ENCODE measurements at places on chromosomes 2 and 18.

DNA sequence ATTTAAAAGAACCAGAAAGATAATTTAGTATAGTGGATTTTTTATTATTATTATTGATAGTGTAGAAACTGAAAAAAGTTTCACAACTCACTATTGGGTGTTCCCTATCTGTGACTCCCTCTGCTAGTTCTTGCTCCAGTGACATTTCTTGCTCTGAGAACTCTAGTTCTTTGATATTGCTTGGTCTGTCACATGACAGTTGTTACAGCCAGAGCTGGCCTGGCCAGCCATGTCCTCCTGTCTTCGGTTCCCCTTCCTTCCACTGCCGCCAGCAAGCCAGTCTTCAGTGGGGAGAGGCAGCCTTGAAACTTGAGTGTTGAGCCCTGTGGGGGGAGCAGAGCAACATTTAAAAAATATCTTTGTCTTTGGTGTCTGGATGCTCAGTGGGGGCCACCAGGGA, 7.6 kb upstream of the THOC1 start:
- no peak for DNase-seq

DNA sequence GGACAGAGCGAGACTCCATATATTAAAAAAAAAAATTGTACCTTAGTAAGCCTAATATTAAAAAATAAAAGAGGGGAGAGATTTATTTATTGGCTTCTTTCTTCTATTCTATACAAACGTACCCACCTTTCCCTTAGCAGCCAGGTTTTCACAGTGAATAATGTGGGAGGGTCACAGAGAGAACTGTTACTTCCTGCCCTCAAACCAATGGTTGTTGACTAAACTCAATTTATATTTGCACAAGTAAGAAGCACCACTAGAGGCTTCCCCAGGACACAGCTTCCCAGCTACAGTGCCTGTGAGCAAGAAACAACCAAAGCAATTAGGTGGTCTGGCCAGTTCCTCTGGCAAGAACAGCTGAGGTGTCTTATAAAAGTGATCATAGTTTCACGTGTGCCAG, 28.9 kb upstream of the GALR1 start:
- DNase-seq, result no peak

DNA sequence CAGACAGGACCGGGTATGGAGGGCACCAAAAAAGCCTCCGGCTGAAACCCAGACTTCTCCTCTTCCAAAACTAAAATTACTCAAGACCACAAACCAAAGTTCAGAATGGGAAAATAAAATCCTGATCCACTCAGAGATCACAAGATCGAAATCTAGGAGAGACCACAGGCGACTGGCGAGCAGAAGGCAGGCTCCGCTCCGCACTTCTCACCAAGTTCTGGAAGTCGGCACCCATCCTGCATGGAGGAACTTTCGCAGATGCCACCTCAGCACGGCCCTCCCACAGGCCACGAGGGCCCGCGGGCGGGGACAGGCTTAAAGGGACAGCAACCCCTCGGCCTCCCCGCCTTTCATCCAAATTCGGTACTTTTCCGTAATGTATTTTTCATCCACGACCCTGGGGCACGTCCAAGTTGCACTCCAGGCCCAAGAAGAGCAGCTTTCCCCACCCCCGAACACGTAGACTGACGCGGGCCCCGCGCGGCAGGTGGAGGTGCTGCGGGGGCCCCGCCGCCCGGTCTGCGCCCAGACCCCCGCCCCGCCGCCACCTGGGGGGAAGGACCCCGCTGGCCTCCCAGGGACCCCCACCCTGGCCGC, 43.7 kb downstream of the HDLBP start:
- DNase-seq, result no peak

DNA sequence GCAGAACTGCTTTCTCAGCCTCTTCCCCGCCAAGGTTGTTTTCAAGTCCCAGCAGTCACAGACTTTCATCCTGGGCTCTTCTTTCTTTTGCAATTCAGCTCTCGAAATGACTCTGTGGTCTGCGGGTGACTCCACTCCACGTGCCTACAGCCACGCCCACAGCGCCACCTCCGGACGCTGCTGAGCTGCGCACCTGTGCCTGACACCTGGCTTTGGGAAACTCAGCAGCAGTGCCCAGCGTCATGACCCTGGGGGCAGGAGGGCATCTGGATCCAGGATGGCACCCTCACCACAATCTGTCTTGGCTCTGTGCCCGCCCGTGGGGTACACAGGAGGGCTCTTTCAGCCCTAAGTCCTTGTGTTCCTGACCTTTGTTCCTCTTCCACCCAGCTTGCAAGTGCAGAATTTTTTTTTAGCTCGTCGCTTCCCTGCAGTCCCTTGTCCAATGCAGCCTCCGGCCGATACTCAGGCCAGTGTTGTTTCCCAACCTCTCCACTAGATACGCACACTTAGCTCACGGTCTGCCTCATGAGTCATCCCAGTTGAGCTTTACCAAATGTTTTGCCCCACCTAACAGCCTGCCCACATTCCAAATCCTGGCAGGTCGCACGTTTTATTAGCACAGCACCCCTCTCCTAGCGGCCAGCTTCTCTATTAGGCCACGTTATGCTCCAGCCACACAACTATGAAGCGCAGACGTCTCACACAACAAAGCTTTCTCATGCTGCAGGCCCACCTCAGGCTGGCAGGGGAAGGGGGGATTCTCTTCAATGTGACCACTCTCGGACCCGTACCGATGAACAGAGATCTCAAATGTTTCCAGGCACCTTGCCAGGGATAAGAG, 6.5 kb upstream of the CAPN10 start:
- no peak for DNase-seq

DNA sequence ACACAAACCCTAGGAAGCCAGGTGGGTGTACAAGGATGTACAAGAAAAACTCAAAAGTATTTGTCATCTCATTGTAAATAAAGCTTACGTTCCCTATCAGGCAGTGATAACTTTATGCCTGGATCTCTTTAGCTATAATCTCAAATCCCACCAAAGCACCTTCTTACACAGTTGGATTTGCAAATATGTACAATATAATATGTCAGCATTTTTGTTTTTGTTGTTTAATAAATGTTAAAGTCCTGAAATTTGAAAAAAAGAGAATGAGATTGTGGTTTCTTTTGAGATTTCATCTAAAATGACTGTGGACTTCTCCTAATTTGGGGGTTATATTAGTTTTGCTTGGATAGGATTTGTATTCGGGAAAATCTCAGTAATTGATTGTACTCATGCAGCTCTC, 81.9 kb downstream of the LRRTM1 start:
- no peak for DNase-seq

DNA sequence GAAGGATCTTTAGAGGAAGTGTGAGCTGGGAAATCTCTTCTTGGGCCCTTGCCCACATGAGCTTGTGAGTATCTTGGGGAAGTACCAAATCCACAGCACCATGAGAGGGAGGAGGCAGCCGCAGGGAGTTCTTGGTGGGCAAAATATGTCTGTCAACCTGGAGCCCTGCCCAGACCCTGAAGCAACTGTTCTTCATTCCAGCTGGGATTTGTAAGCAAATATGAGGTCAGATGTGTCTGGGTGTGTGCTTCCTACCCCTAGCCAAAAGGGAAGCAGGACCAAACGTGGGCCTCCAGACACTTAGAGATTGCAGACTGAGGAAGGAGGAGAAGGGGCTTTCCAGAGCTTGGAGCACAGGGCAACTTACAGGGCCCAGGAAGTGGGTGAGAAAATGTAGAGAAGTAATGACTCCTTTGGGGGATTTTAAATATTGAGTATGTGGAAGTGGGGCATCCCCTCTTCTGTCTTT, 41.9 kb downstream of the TMEM247 start:
- no peak for DNase-seq

DNA sequence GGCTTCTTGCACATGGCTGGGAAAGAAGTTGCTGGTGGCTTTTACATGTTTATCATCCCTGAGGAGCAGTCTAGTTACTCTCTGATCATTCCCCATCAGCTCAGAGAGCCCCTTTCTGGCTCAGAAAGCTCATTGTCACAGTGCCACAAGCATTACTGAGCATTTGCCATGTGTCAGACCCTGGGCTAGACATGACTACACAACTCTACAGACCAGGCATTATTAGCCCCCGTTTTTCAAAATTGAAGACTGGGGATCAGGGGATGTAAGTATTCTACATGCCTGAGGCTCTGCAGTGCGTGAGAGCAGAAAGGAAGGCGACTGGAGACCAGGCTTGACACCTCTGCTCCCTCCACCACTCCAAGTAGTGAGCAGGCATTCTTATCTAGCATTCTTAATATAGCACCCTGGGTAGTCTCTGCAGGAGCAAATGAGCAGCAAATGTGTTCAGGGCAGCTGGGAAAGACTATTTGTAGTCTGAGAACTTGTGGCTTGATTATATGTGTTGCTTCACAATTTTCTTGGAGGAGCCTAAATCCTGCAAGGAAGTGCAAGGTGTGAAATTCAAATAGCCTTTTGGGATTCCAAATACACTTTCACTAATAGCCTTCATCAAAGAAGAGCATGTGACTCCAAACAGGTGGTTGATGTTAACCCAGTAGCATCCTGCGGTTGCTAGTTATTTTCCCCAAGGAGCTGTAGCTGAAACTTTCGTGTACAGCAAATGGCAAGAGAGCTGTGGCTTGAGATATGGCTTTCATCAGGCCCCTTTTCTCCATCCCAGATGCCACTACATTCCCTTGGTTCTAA, 143.2 kb downstream of the DDX1 start:
- no peak for DNase-seq

DNA sequence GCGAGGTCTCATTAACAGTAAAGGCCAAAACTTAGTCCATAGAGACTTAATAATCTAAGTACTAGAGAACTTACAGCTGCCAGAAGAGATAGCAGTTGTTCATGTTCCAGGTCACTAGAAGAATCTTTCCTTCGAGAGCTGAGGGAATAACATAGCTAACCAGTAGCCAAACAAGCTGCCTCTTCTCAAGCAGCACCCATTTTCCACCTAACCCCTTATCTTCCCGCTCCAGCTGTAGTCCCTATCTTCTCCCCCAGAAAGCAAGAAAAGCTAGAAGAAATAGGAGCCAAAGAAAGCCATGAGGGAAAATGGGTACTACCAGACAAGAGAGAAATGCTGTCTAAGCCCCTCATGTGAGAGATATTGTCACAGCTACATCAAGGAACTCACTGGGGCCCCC, 24.0 kb downstream of the SULT1C4 start:
- DNase-seq, result no peak

GRCh38 chr2:240727913-240728312, 36.2 kb downstream of the AQP12A start:
- no peak for DNase-seq

- no peak for DNase-seq
Observed at GRCh38 chr18:47601581-47602272, 328.7 kb downstream of the SMAD2 start.

DNA sequence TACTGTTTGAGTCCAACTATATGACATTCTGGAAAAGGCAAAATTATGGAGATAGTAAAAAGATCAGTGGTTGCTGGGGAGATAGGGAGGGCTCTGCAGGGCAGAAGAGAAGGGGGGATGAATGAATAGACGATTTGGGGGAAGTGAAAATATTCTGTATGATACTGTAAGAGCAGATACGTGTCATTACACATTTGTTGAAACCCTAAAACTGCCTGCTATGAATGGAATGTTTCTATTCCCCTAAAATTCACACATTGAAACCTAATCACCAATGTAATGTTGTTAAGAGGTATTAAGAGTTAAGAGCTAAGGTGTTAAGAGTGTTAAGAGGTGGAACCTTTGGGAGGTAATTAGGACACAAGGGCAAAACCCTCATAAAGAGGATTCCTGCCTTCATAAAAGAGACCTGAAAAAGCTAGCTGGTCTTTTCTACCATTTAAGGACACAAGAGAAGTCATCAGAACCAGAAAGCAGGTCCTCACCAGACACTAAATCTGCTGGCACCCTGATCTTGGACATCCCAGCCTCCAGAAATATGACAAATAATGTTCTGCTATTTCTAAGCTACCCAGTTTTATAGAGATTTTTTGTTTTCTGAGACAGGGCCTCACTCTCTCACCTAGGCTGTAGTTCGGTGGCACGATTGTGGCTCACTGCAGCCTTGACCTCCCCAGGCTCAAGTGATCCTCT, 76.2 kb downstream of the ATAD2B start:
- no peak for DNase-seq

- DNase-seq, result no peak
Observed at GRCh38 chr2:235157746-235158482, 206.1 kb downstream of the SH3BP4 start.

DNA sequence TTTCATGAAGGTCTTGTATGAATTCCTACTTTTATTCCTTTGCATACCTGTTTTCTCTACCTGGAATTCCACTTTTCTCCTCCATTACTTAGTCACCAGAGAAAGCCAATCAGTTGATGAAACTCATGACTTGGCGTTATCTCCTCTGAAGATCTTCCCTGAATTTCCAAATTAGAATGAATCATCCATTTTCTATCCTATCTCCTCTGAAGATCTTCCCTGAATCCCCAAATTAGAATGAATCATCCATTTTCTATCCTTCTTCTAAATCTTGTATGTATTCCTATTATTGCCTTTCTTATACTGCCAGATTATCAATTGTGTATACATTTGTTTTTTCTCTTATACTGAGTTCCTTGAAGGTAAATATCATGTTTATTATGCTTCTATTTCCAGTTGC, 440.4 kb downstream of the CCDC85A start:
- no peak for DNase-seq

GRCh38 chr2:171238946-171239345, 78.3 kb upstream of the TLK1 start:
- no peak for DNase-seq

DNA sequence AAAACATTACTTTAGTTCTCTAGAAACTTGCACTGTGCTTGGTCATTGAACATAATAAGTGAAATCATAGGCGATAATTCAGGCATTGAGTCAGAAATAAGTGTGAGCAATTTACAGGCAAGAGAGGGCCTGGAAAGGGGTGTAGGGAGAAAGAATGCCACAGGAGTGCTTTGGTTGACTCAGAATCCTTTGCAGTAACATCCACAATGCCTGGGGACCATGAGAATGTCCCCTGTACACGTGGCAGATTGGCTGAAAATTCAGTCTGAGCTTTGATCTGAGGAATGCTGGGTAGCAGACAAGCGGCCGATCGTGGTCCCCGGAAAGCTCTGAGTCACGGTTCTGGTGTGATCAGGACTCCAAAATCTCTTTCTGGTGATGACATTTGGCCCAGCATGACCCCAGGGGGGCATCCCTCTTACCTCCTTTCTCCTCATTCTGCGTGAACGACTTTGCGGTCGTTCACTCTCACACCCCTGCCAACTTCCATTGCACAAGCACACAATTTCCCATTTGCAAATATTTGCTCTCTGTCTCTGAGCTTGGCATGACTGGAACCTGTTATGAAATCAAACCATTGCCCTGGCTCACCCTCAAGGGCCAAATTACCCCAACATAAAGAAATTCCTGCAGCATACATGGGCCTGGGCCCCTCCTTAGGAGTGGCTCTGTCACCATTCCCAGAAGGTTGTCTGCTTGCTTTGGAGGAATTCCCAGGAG, 305.0 kb upstream of the EPAS1 start:
- DNase-seq, result no peak

- DNase-seq, result no peak
Observed at GRCh38 chr18:66136039-66136438, 385.2 kb downstream of the CDH7 start.

Data from activated naive CD4-positive, alpha-beta T cell (primary cell).